ENCODE measurements at places on chromosomes 11 and 22.

DNA sequence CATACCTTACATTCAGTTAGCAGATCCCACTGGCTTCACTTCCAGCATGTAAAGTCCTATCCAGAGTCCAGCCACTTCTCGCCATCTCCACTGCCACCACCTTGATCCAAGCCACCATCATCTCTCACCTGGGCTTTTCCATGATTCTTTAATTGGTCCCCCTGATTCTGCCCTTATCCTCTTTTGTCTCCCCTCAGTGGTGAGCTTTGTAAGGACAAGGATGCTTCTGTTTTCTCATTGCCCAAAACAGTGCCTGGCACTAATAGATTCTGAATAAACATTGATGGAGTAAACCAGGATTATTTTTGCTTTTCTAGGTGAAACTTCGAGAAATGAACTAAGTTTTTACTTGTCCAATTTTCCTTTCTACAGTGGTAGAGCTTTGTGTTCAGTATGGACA lies 4.4 kb downstream of the POLA2 start:
- no peak for DNase-seq

DNA sequence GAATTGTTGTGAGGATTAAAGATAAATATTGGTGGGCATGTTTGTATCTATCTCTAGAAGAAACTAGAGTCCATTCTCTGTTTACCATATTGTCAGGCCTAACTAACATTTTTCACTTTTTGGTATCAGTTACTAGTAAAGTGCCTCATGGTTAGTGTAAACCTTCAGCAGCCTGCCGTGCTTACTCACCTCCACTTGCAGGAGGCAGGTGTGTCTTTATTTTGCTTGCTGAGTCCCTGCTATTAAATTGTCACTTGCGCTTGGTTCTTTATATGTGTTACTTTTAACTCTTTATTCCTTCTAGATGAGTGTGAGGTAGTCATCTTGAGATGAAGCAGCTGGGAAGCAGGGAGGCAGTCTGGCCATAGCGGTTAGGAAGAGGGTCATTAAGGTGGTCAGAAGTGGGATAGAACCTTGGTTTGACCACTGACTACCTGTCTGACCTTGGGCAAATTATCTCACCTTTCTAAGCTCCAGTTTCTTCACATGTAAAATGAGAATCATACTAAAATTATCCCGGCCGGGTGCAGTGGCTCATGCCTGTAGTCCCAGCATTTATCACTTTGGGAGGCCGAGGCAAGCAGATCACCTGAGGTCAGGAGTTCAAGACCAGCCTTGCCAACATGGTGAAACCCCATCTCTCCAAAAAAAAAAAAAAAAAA lies 21.2 kb downstream of the PPP6R3 start:
- DNase-seq, result no peak

DNA sequence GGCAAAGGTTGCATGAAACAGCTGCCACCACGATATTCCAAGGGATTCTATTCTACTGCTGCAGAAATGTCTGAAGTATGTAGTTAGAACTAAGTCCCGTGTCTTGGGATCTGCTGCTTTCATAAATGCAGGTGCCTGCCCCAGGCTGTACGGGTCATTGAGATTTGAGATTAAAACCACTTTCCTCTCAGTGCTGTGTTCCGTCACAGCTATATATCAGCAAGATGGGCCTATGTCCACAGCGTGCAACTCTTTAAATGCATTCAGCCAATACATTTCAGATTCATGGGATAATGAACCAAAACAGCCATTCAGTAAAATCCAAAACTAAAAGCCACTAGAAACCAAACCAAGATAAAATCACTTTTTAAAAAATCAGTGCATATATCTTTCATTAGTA lies 107.3 kb upstream of the LUZP2 start:
- no peak for DNase-seq

DNA sequence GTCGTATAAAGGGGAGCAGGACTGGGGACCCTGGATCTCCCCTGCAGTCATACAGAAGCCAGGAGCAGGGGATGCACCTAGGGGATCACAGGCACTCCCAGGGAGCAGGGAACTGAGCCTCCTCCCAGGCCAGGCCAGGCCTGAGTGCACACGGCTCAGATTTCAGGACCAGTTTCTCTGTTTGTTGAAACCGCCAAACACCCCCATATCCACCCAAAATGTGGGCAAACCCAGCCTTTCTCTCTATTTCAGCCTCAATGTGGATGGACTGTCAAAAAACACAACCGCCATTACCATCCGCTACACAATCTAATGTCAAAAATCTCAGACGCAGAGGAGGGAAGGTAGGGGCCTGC lies 17.5 kb downstream of the MN1 start:
- DNase-seq, result no peak

DNA sequence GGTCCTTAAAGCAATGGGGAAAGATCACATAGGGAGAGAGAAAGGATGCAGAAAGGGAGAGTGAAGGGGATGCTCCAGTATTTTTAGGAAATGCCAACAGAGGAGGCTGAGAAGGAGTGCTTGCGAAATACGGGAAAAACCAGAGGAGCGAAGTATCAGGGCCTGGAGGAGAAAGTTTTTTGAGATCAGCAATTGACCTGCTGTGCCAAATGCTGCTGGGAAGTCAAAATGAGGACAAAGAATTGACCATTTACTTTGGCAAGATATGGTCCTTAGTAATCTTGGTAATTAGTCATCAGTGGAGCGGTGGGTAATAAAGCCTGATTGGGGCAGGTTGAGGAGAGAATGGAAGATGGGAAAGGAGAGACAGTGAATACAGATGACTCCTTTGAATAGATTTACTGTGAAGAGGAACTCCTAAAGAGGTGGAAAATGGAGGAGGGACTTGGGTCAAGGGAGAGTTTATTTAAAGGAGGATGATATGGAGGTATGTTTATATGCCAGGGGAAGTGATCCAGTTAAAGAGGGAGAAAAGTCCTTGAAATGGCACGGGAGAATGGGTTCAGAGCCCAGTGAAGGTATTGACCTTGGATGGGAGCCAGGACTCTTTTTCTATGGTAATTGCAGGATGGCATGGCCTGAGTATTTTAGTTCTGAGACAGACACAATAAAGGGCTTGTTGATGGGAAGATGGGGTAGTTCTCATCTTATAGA lies 111.5 kb downstream of the PKNOX2 start:
- DNase-seq, result no peak

DNA sequence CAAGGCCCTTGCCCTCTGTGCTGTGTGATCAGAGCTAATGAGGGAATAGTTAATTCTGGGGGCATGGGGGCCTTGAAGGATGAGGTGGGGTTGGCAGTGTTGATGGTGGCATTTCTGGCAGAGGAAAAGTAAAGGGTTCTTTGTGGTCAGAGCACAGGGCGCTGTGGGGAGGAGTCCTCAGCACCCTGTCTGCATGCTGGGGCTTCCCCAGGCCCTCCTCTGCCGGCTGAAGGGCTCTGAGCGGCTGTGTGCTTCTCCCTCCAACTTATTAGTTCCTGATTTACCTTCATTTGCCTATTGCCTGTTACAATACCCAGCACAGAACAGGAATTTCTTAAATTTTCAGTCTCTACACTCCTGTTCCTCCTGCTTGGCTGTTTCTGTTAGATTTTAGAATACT lies 122.8 kb downstream of the HIPK3 start:
- no peak for DNase-seq

GRCh38 chr11:96333191-96333719 lies 9.7 kb downstream of the MAML2 start:
- no peak for DNase-seq

- no peak for DNase-seq
These were observed 1.8 kb upstream of the SNX19 start for GRCh38 chr11:130918081-130918480.

- no peak for DNase-seq
These were observed 908 bp downstream of the TRPM5 start for GRCh38 chr11:2443406-2443805.

DNA sequence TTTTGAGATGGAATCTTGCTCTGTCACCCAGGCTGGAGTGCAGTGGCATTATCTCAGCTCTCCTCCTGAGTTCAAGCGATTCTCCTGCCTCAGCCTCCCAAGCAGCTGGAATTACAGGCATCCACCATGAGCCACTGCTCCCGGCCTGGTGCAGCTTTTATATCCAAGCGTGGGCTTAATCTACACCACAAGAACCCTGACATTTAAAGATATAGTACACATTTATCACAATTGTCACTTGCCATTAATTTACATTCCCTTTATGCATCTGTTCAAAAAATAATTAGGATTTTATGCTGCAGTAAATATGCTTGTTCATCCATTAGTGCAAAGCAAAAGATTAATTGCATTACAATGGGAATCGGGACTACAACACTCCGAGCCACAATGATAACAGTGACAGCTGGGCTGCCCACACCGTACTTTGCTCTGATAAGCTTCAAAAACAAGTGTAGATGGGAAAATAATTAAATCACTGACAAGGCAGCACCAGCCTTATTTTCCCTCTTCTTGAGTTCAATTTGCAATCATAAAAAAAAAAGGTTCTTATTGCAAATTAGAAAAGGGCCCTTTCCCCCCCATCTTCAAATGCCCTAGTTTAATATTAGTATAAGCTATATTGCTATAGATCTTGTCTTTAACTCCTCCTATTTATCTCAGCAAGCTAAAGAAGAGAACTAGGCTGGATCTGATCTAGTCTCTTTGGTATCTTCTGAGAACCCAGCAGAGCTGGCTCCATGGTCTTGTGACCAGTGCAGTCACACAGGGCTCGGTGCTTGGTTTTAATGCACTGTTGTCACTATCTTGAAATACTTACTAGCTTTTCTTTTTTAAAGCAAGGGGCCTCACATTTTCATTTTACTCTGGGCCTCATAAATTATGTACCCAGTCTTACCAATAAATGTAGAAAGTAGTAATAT lies 206.2 kb upstream of the LRRC4C start:
- DNase-seq, result no peak

- DNase-seq, result no peak
These were observed 3.0 kb downstream of the INPPL1 start for GRCh38 chr11:72227316-72228228.

DNA sequence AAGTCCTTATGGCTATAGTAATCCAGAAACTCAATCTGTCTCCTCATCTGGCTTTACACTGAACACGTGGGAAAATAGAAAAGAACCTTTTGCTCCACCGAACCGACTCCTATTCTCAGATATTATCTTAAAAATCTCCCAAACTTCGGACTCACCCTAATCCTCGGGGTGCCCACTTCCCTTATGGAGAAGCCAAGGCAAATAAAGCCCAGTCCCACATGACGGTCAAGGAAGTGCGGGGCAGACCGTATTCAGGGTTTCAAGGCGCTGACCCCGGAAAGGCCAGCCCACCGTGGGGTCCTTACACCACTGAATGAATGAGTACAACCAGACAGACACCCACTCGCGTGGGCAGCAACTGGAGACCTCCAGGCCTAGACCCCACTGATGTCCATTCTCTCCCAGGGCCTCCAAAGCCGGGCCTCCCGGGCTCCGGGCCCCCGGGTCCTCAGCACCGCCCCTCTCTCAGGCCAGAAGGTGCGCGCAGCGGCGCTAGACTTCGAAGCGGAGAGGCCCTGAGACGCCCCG lies 489 bp downstream of the NUP98 start:
- DNase-seq, result no peak

GRCh38 chr22:50272044-50272802 lies 2.0 kb upstream of the MAPK11 start:
- DNase-seq, result no peak

GRCh38 chr11:121958971-121959325 lies 157.1 kb downstream of the BLID start:
- no peak for DNase-seq

DNA sequence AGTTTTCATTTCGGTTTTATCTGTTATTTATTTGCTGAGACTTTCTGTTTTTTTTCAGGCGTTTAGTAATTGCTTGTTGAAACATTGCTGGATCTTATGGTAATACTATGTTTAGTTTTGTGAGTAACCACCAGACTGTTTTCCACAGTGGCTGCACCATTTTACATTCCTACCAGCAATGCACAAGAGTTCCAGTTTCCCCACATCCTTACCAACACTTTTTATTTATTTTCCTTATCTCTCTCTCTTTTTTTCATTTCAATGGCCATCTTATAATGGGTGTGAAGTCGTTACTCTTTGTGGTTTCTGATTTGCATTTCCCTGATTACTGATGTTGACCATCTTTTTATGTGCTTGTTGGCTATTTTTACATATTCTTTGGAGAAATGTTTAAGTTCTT lies 23.7 kb downstream of the USP47 start:
- no peak for DNase-seq

DNA sequence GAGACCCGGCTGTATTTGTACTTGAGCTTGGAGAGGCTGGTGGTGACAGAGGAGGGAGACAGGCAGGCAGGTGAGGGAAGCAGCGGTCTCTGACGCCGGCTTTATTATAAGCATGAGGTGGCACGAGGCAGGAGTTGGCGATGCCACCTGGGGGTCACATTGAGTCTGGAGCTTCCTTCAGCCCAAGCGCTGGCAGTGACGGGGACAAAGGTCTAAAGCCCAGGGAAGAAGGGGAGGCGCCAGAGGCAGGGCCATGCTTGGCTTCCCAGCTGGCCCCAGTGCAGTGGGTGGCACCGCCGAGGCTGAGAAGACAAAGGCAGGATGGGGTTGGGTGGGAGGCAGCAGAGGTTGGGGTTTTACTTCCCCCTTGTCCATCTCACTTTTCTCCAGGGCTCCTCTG lies 4.5 kb downstream of the FXYD2 start:
- DNase-seq, result no peak

DNA sequence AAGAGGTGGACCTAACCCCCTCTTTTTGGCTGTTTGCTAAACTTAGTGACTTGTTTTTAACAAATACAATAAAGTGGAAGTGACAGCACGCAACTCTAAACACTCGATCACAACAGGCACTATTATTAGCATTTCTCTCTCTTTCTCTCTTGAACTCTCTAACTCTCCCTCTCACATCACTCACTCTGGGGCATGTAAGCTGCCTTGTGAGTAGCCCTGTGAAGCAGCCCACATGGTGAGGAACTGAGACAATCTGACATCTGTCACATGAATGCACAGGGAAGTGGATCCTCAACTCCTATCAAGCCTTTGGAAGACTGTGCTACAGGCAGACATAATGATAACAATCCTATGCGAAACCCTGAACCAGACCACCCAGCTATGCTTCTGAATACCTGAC lies 609.0 kb upstream of the CNTN5 start:
- no peak for DNase-seq
